ENCODE measurements at places on chromosomes 7 and 10.

DNA sequence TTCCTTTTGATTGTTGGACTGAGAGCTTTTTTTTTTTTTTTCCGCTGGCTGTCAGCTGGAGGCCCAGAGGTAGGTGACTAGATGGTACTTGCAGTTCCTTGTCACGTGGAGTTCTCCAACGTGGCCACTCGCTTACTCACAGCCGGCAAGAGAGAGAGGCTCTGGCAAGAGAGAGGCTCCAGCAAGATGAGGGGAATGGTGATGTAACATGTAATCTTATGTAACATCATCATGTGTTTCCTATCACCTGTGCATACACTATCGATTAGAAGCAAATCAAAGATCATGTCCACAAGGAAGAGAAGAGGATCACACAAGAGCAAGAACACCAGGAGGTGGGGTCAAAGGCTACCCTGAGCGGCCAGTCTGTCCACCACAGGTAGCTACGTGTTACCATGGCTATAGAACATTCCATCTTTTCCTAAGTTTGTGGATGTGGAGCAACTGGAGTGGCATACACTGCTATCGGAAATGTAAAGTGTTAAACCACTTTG lies 4.0 kb upstream of the BORCS7 start:
- no peak for DNase-seq

- peak; percentile 88 for DNase-seq
Measured at GRCh38 chr7:8295638-8296361, 33.8 kb upstream of the ICA1 start.

DNA sequence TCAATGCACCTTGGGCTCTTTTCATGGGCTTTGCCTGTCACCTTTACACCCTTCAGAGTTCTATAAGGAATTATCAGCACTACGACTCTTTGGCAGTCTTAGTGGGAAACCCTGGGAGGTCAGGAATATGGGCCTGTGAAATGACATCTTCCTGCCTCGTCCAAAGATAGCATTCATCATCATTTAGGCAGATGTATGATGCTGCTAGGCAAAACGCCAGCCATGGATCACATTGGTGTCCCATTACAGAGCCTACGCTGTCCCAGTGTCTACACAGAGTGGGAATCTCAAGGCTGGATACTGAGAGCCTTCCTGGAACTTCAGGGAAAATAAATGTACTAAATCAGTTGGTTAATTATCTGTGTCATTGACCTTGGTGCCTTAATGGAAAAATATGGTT lies 259.4 kb upstream of the CELF2 start:
- DNase-seq = no peak

DNA sequence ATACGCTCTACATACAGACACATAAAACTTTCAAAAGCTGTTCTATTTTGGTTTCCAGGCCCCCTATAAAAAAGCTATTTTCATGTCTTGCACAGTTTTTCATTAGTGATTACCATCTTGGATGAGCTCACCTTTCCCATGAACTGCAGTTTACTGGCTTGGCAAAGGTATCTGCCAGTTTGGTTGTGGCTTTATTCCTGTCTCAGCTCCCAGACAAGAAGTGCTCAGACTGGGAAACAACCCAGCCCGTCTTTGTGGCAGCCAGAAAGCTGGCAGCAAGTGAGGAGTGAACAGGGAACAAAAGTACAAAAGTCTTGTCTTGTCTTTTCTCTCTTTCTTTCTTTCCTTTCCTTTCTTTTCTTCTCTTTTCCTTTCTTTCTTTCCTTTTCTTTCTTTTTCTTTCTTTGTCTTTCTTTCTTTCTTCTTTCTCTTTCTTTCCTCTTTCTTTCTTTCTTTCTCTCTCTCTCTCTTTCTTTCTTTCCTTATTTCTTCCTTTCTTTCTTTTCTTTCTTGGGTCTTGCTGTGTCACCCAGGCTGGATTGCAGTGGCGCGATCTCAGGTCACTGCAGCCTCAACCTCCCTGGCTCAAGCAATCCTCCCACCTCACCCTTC lies 138.8 kb downstream of the CFAP58 start:
- DNase-seq = no peak

- DNase-seq = no peak
Measured at GRCh38 chr10:24303522-24304310, 94.8 kb downstream of the KIAA1217 start.
